ENCODE measurements at places on chromosomes 1 and 21.

GRCh38 chr1:33323663-33324477 lies 3.0 kb upstream of the A3GALT2 start:
- DNase-seq: no peak

DNA sequence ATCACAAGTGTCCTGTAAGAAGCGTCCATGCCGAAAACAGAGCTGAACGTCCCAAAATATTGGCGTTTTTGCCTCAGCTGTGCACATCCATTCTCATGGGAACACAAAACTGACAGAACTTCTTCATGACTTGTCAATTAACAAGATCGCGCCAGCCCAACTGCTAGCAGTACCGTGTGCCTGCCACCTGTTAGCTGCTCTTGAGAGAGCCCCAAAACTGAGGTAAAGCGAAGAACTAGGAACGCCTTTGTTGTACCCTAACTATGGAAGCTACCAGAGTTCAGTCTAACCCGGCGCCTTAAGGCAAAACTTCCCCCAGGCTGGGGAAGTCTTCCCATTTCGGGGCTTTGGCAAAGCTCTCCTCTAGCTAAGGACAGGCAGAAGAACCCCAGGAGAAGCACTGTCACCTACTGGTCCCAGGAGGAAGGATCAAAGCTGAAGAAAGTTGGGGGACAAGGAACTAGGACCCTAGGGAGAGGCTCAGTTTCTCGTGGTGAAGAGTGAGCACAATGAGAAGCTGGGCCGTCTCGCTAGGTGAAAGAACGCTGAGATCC lies 719 bp downstream of the EYA3 start:
- DNase-seq: peak; percentile 41

- no peak for DNase-seq
Measured at GRCh38 chr1:41862384-41863221, 56.1 kb downstream of the HIVEP3 start.

DNA sequence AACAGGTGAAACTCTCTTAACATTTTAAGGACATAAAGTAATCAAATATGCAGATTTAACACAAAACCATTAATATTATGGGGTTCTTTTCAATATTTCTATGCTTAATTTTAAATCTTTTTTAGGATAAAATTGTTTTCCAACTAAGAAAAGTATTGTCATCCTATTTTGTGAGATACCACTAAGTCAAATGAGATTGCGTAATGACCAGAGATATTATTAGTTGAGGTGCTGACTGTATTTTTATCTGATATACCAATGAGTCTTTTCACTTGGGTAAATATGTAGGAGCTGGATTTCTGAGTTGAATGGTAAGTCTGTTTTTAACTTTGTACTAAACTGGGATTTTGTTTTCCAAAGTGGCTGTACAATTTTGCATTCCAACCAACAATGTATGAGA lies 25.4 kb downstream of the LEPR start:
- DNase-seq: no peak

DNA sequence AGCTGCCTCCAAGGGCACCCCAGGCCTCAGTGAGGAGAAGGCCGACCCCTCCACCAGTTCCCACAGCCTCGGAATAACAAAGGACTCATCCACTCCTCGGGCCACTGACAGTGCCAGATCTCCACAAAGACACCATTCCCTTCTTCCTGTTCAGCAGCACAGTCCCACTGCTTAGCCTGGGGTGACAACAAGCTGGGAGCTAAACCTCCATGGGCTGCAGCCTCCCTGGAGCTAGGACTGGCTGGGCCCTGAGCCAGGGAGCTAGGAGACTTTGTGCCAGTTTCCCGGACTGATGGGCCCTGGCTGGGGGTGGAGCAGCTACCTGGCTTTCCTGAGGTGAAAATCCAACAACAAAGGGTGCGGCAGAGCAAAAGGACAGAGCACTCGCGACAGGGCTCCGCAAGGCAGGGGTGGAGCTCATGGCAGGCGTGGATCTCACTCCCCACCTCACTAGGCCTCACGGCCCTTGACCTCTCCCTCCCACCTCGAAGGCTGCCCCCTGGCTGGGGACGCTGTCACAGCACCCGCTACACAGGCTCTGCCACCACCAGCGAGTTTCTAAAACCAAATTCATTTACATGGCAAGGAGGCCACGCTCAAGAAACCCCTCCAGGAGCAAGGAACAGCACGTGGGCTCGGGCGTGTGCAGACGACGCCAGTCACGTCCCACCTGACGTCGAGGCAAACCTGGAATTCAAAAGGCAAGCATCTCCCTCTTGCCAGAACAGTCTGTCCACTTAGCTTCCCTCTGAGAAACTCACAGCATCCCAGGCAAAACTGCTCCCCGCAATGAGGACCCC lies 13.8 kb downstream of the SLC35E2B start:
- no peak for DNase-seq

GRCh38 chr1:234866007-234866866 lies 256.3 kb upstream of the IRF2BP2 start:
- no peak for DNase-seq

DNA sequence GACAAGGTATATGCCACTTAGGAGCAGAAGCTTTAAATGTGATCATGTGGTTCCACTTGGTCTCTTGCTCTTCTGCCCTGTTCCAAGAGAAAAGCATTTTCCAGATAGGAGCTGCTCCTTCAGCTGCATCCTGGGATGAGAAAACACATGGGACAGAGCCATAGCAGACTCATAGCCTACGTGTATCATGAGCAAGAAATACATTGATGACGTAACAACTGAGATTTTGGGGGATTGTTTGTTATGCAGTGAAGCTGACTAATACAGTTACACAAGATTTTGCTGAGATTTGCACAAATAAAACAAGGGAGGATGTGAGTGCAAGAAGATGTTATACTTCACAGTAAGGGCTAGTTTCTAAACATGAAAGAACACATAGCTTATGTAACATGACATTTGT lies 36.0 kb upstream of the IRF2BP2 start:
- DNase-seq: no peak

DNA sequence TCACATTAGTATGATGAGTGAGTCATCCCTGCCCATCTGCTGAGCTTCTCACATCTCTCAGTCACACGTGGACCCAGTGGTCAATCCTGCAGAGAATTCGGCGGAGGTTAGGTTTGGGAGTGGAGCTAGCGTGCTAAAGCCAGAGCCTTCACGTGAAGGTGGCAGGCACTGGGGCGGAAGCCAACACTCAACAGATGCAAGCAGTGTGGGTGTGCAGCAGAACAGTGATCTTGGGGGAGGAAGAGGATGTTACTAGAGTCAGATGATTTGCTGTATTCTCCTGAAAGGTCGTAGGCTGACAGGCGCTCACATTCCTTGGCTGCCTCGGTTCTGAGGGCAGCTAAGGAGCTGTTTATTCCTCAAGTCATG lies 6.7 kb downstream of the C1orf115 start:
- no peak for DNase-seq

DNA sequence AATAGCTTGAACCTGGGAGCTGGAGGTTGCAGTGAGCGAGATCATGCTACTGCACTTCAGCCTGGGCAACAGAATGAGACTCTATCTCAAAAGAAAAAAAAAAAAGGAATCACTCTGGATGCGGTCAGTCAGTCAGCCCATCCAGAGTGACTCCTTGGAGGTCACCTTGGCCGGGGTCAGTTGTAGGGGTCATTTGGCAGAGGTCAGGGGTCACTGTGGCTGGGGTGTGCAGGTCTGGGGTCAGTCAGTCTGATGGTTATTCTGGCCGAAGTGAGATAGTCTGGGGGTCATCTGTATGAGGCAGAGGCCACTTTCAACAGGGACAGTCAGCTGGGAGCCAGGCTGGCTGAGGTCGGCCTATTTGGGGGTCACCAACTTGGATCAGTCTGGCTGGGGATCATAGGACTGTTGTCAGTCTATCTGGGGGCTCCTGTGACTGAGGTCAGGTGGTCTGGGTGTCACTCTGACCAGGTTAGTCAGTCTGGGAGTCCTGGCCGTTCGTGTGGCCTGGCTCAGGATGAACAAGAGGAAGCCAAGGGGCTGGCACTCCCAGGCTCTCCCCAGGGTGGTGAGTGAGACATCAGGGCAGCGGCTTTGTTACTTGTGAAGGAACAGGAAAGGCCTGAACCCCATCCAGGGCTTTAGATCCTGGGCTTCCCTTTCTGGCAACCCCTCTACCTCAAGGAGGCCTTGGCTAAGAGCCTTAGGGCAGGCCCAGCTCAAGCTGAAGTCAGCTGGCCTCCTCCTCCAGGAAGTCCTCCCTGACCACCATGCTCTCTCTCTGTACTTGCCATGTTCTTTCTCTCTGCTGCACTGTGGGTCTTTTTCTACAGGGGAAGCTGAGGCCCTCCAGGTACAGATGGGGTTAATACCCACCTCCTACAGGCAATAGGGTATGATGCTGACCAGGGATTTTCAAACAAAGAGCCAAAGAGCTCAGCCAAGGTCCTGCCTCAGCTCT lies 15.1 kb downstream of the PTPRU start:
- no peak for DNase-seq

GRCh38 chr1:181396171-181396670 lies 87.1 kb upstream of the CACNA1E start:
- no peak for DNase-seq

DNA sequence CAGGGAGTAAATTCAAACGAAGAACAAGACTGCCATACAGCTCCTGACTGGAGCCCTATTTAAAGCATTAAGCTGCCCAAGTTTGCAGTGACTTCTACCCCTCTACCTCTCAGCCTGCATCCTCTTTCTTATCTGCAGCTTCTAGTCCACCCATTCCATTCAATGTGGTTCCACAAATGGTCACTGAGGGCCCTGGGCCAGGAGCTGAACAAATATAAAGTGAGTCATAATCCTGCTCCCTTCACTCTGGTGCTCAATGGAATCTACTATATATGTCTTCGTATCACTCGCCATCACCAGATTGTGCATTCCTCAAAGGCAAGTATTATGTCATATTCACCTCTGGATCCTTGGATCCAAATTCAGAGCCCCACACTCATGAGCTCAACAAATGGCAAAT lies 398.7 kb downstream of the BRINP2 start:
- no peak for DNase-seq

GRCh38 chr1:50846224-50846839 lies 113.7 kb downstream of the FAF1 start:
- DNase-seq: no peak

GRCh38 chr1:225812488-225813213 lies 2.7 kb downstream of the EPHX1 start:
- no peak for DNase-seq

DNA sequence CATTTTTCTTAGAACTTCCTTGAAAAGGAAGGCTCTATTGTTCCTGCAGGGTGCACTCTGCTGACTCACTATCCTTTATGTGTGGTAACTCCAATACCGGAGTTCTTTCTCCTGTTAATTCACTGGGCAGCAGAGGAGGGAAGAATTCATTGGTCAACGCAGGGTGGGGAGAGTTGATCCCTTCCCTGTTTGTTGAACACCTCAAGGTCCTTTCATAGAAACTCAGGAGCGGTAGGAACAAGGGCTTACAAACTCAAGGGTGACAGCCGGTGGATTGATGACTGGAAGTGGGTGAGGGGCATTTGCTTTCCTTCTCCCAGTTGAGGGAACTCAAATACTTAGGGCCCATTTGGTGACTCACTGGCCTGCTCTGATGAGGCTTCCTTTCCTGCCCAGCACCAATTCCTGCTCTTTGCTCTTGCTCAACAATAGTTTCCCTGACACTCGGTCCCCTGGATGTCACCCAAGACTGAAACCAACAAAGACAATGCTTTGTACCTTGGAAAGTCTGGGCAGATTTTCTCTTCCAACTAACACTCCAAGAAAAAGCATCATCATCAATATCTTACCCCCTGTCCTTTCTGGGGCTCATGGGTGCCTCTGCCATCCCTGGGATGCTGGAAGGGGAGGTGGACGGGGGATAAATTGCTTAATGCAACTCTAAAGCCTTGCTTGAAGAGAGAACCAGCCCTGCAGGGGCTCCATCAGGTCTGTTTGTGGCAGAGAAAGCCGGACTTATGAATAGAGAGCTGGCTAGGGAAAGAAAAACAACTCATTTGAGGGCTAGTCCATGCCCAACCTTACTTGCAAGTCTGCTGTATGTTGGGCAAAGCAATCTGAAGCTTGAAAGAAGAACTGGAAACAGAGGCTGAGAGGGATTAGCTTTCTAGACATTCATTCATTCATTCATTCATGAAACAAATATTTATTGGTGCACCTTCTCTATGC lies 9.3 kb downstream of the SLC26A9 start:
- DNase-seq: no peak

- no peak for DNase-seq
Measured at GRCh38 chr1:182845379-182845778, 6.2 kb downstream of the DHX9 start.

DNA sequence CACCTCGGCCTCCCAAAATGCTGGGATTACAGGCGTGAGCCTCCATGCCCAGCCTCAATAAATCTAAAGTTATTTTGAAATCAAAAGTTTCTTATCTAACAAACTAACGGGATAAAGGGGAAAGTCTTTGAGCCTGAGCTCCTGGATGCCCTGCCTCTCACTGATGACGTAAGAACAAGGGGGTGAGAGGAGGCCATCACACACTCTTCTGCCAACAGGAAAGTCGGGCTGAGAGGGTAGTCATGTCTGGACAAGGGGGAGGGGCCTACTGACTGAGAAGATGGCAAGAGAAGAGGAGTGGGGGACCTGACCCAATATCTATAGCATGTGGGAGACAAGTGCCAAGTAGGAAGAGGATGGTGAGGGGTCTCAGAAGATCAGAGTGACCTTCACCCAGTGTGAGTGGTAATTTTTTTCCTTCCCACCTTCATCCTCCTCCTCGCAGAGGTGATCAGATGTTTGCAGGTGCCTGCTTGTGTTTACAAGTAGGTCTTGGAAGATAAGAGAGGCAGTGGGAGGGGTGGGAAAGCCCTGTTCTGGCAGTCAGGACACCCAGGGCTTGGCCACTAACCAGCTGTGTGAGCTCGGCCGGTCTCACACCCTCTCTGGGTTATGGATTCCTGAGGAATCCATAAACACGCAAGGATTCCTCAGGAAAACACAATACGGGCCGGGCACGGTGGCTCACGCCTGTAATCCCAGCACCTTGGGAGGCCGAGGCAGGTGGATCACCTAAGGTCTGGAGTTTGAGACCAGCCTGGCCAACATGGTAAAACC lies 9.6 kb downstream of the UQCRHL start:
- DNase-seq: no peak

DNA sequence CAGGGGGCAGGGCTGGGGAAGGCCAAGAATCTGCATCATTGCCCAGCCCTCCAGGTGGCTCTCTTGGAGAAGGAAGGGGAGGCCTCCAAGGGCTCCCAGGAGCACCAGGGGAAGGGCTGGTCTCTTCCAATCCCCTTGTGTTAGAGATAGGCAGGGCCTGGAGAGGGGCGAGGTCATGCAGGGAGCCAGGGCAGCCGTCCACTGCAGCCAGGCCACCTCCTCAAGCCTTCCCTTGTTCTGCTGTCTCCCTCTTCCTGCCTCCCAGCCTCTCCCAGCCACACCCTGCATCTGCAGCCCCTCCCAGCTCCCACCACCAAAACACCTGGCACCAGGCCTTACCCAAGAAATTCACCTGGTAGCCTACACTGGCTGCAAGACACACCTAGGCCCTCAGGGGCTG lies 105.3 kb upstream of the IFFO2 start:
- DNase-seq: no peak

DNA sequence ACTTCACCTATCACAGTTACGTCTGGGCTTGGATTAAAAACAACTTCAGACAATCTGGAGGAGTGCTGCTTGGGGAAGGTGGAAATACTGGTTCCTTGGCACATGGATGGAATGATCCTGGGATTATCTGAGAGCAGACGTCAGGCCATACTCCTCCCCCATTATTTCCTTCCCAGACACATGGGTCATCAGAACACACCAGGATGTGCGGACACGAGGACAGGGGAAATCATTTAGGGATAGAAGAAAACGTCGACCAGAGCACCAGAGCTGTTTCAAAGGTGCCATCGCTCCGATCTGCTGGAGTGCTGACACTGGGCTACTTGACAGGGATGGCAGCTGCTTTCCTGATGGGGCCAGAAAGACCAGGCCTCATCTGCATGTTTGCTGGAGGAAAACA lies 31.8 kb upstream of the ANGPTL7 start:
- DNase-seq: no peak

Measured in mesothelial cell of epicardium (in vitro differentiated cells).